ENCODE measurements at places on chromosomes 1 and 21.

DNA sequence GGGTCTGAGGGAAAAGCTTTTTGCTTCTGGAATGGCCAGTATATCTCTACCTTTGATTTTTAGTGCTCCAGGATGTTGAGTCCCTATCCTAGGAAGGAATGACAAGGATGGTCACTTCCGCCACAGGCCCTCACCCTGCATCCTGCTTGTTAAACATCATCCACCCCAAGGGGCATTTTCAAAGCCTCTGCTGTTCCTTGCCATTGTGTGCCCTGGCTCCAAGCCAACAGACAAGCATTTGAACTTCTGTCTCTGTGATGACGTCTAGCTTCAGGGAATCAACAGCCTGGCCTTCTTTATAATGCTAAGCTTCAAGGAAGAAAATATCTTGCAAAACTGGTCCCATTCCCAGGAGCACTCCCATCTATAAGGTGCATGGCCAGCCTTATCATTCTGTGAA is 12.3 kb upstream of the JAM2 start:
- no peak for DNase-seq

- DNase-seq, result no peak
These were observed 25.4 kb downstream of the FMN2 start for GRCh38 chr1:240116831-240117769.

GRCh38 chr1:22071511-22071910 is 19.0 kb downstream of the CDC42 start:
- no peak for DNase-seq

DNA sequence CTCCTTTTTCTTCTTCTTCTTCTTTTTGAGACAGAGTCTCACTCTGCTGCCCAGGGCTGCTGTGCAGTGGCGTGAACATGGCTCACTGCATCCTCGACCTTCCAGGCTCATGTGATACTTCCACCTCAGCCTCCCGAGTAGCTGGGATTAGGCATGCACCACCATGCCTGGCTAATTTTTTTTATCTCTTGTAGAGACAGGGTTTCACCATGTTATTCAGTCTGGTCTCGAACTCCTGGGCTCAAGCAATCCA is 13.0 kb upstream of the PADI1 start:
- DNase-seq, result no peak

DNA sequence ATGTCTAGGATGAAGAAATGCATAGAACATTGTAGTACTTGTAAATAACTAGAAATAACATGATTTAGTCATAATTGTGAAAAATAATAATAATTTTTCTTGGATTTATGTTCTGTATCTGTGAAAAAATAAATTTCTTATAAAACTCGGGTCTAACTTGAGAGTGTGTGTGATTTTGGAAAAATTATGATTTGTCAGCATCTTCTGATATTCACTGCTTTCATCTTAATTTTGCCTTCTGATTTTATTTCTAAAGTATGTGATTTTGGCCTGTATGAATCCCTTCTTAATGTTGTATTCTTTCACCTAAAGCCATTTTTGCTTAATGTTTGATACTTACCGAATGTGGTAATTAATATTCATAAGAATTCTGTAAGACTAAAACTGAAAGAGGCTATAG is 14.3 kb downstream of the IFI44 start:
- no peak for DNase-seq

DNA sequence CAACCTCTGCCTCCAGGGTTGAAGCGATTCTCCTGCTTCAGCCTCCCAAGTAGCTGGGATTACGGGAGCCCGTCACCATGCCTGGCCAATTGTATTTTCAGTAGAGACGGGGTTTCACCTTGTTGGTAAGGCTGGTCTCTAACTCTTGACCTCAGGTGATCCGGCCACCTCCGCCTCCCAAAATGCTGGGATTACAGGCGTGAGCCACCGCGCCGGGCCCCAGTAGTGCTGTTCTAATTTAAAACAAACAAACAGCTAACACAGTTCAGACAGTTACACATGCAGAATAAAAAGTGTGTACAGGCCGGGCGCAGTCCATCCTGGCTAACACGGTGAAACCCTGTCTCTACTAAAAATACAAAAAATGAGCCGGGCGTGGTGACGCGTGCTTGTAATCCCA is 35.6 kb upstream of the OPRD1 start:
- DNase-seq, result no peak

DNA sequence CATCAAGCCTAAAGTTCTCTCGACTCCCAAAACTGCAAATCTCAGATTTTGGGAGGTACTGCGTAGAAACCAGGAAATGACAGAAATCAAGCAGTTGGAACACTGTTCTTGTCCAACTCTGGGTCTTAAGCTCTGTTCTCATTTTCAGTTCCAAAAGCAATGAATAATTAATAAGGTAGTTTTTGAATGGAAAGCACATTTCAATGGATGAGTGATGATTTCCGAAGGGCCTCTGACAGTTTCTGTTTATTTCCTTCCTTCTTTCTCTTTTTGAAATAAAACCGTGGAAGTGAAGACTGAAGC is 20.9 kb upstream of the TARBP1 start:
- no peak for DNase-seq

GRCh38 chr1:8858888-8859706 is 19.4 kb downstream of the ENO1 start:
- DNase-seq, result no peak

- DNase-seq, result no peak
These were observed 65.4 kb upstream of the SMYD2 start for GRCh38 chr1:214215583-214215982.

GRCh38 chr1:36560177-36560576 is 77.5 kb upstream of the CSF3R start:
- DNase-seq, result no peak

- no peak for DNase-seq
These were observed 20.5 kb upstream of the ST3GAL3 start for GRCh38 chr1:43686801-43687200.

GRCh38 chr1:156366378-156367166 is 2.4 kb upstream of the RHBG start:
- no peak for DNase-seq

- DNase-seq, result no peak
These were observed 2.2 kb downstream of the SLC19A1 start for GRCh38 chr21:45539796-45540600.

DNA sequence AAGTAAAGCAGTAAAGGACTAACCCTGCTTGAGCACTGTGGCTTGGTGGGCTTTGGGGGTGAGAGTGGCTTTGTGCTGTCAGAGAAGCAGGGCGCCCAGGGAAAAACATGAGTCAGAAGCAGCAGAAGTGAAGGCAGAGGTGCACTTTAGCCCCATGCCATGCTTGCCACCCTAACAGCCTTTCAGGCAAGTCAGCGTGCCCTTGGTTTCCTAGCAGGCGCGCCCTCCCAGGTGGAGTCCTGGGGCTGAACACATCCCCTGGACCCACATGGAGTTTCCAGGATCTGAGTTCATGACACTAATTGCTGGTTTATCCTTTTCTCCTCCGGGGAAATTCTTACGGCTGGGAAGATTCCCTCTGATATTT is 106.6 kb downstream of the TLR5 start:
- no peak for DNase-seq

DNA sequence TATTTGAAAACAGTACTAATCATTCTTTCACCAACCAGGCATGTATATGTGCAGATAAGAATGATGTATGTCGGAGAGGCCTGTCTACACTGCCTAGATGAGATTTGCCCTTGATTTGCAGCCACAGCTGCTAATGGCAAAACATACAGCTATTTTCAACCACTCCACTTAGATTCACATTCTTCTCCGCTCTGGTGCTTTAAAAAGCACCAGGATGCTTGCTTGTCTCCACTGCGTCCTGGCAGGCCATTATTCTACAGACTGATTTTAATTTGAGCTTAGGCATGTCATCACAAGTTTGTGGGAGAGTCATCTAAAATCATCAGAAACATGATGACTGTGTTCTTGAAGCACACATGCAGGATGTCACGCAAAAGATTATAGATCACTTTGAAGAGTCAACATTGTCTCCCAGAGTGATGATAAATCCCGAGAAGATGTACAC is 119.0 kb upstream of the NRIP1 start:
- no peak for DNase-seq

- DNase-seq, result no peak
These were observed 30.5 kb downstream of the KCNC4 start for GRCh38 chr1:110240476-110241210.

DNA sequence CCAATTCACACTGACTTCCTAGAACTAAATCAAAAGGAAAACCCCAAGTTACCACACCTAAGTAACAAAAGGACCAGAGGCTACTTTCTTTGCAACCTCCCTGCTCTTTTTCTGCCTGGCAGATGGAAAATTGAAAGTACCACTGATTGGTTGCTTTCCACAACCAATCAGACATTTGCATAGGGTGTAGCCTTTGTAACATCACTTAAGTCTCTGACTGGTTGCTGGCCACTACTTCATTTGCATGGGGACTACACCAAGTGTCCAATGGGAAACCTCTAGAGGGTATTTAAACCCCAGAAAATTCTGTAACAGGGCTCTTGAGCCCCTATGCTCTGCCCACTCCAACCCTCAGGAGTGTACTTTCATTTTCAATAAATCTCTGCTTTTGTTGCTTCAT is 365.0 kb downstream of the LTN1 start:
- DNase-seq, result no peak

- no peak for DNase-seq
These were observed 9.0 kb upstream of the RPTN start for GRCh38 chr1:152167835-152168534.

DNA sequence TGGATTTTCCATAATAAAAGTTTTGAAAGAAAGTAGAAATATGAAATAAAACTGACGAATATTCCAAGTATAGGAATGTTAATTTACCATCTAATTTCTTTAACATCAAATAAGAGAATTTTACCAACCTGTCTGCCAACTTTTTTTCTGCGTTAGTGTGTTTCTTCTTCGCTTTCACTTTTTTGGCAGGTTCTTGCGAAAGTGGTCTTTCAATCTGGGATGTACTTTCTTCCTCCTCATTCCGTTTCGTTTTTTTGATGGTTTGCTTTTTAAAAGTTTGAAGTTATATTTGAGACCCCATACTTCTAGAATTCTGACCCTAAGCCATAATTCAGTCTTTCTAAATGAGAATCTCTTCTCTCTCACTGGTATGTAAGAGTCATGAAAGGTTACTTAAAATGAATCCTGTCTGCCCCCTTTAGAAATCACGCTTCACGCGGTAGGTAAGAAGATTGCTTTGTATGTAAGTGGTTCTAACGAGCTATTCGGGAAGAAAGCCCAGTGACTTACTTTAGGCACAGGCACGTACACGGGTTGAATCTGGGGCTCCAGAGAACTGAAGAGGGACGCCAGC is 580 bp downstream of the RBM34 start:
- no peak for DNase-seq

- DNase-seq, result no peak
These were observed 155.8 kb downstream of the DPYD start for GRCh38 chr1:97764991-97765390.

DNA sequence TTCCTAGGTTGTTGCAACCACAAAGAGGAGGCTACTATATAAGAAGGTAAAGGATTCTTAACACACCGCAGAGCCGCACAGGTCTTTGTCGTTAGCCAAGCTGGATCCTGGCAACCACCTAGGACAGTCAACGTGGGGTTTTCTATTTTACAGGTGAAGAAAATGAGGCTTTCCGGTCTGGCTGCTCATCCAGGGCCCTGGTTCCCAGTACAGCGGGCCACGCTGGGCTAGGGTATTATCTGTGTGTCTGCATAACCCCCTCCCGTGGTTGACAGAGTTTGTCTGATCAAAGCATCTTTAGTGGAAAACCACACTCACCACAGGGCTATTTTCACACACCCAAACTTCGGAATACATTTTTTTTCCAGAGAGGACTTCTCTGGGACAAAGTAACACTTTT is 39.0 kb upstream of the PDE9A start:
- no peak for DNase-seq

GRCh38 chr1:187034501-187034900 is 205.8 kb downstream of the PLA2G4A start:
- no peak for DNase-seq

DNA sequence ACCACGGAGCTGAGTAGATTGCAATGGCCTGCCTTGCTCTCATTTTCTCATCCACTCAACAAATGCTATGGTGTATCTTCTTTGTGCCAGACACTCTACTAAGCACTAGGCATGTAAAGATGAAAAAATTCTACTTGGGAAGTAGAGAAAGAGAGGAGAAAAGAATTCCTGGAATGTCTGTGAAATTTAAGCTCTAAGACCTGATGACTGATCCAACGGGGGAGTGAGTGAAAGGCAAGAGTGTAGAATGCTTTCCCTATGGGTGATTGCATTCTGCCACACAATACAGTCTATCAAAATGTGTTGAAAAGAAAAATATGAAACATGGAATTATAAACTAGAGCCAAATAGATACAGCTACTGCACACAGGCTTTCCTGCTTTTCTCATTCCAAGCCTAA is 82.3 kb downstream of the CYYR1 start:
- no peak for DNase-seq

GRCh38 chr1:161781995-161782394 is 15.9 kb downstream of the ATF6 start:
- DNase-seq, result no peak

DNA sequence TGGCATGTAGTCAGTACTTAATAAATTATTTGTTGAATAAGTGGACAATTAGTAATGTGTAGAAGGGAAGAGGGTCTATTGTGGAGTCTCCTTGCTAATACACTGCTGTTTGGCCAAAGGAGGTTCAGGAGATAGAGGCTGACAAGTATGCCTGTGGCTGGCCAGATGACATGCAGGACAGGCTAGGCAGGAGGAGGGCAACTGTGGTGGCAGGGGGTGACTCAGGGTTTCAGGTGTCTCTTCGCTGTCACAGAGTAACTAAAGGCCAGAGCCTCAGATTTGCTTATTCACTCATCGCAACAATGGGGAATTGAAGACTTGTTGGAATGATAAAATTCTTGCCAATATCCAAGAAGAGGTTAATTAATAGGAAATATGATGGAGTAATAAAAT is 33.1 kb downstream of the THRAP3 start:
- no peak for DNase-seq

GRCh38 chr1:201904579-201904978 is 15.9 kb downstream of the SHISA4 start:
- DNase-seq, result no peak
